Diencephalon (tissue), 1 donor: ENCODE measurements at places on chromosomes 2 and 18. TPM values are rescaled to one million over a fixed set of nuclear protein-coding genes. Genes with fewer than 3 reads are reported as not detected.

The PROKR1 gene
- 1.8 TPM for total RNA-seq

The LYPD6B gene
- 5.8 TPM for total RNA-seq

The TRIB2 gene
- 205 TPM for total RNA-seq

The SCN9A gene
- total RNA-seq: 114 TPM
